Stimulated activated CD8-positive, alpha-beta memory T cell treated with anti-CD3 and anti-CD28 coated beads, Interleukin-15, amount 100 ng/mL, for 48 hours (primary cell): ENCODE measurements at places on chromosomes 5 and 9.

- DNase-seq = no peak
Measured at GRCh38 chr5:1726956-1727355, 72.7 kb downstream of the MRPL36 start.

GRCh38 chr9:133979921-133980863 is 11.9 kb downstream of the VAV2 start:
- no peak for DNase-seq

GRCh38 chr5:113223315-113223714 is 211.5 kb downstream of the TSSK1B start:
- DNase-seq = no peak

GRCh38 chr9:89983411-89983810 is 378.6 kb downstream of the GADD45G start:
- DNase-seq = no peak

DNA sequence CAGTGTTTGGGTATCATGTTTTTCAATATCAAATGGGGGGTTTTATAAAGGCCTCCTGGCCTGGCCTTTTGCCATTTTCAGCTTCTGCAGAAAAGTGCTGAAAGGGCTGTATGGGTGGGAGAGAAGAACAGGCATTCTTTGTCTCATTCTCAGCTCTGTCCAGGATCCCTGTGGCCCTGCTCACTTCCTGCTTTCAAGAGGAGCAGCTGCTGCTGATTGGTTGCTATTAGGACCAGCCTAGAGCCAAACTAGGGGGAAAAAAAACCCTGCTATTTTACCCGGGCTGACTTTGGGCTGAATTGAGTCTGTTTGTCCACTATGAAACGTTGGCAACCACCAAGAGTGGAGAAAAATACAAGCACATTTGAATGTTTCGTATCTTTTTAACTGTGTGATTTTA is 117.1 kb downstream of the CMYA5 start:
- no peak for DNase-seq

DNA sequence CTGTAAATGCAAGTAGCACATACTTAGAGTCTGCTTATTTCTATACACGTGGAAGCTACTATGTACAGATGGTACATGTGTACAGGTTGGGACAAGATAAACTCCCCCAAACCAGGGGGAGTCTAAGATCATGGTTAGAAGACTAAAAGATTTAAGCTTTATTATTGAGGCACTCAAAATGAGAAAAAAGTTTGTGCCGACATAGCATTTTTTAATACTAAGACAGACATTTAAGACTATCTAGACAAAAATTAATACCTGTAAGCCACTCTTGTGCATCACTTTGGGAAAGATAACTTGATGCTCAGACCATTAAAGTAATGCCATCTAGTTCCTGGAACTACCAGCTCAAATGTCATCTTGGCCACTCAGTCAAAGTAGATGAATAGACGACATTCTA is 279.4 kb downstream of the ARL15 start:
- DNase-seq = no peak

GRCh38 chr9:1049641-1050040 is 516 bp upstream of the DMRT2 start:
- DNase-seq = no peak

- no peak for DNase-seq
Measured at GRCh38 chr5:161078793-161079192, 226.8 kb upstream of the ATP10B start.

- DNase-seq = no peak
Measured at GRCh38 chr9:114717908-114718486, 36.0 kb upstream of the TEX48 start.

- no peak for DNase-seq
Measured at GRCh38 chr9:108675708-108676107, 180.1 kb downstream of the ACTL7B start.
